CD4-positive, alpha-beta T cell treated with Interleukin-15 for 4 hours (primary cell): ENCODE measurements at places on chromosomes 1 and 21.

DNA sequence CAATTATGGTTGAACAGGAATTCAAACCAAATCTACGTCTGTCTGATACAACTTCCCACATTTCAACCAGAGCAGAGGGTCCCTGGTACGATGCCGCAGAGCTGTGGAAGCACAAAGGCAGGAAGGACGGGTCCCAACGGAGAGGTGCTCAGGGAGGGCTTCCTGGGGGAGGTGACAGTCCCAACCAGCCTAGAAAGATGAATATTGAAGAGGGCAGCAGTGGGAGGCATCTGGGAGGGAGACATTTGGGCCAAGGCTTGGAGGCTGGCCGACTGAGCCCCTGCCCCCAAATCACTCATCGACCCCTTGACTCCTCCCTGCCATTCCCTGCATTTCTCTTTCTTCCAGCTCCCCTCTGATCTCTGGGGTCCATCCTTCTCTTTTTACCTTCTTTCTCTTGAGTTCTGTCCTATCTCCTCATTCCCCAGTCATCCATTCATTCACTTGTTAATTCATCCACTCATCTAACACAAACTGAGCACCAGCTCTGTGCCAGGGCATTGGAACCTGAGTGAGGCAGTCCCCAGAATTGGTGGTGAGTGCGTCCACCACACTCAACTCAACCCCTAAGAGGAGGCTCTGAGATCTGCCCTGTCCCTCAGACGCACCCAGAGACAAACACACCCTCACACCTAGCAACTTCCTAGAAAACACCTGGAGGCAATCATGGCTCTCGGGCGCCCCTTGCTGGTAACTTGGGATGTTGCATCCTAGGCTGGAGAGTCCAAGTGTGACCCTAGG is 13.2 kb upstream of the CELA3B start:
- DNase-seq = peak; percentile 82

DNA sequence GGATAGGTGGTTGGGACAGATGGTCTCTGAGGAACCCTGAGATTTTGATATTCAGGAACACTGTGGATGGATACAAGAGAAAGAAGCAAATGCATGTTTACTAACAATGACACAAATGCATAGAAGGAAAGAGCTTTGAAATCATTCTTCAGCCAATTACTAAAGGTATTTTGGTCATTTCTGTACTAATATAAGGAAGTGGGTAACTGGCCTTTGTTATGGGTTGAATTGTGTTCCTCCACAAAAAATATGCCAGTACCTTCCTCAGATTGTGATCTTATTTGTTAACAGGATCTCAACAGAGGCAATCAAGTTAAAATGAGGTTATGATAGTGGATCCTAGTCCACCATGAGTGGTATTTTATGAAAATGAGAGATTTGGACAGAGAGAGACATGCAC is 68.7 kb upstream of the KCNA3 start:
- no peak for DNase-seq

DNA sequence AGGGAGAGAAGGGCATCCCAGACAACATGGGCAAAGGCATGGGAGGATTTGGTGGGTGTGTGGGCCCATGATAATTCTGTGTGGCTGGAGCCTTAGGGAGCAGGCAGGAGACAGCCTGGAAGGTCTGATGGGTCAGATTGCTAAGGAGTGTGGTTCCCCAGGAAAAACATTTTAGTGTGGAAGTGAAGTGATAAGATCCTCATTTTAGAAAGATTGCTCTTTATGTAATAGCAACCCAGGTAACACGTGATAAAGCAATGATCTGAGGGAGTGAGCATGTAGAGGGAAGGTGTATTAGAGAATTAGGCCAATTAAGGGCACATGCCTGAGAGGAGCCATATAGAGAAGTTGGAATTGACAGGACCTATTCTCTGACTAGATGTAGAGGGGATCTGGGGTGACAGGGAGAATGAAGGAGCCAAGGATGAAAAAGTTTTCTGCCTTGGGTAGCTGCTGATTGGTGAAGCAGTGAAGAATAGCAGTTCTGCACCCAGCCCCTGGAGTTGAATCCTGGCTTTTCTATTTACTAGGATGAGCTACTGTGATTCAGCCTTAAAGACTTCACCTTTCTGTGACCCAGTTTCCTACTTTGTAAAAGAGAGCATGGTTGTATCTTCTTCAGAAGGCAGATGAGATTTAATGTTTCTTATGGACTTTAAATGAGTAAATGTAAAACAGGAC is 18.7 kb upstream of the SLAMF6 start:
- DNase-seq = no peak

DNA sequence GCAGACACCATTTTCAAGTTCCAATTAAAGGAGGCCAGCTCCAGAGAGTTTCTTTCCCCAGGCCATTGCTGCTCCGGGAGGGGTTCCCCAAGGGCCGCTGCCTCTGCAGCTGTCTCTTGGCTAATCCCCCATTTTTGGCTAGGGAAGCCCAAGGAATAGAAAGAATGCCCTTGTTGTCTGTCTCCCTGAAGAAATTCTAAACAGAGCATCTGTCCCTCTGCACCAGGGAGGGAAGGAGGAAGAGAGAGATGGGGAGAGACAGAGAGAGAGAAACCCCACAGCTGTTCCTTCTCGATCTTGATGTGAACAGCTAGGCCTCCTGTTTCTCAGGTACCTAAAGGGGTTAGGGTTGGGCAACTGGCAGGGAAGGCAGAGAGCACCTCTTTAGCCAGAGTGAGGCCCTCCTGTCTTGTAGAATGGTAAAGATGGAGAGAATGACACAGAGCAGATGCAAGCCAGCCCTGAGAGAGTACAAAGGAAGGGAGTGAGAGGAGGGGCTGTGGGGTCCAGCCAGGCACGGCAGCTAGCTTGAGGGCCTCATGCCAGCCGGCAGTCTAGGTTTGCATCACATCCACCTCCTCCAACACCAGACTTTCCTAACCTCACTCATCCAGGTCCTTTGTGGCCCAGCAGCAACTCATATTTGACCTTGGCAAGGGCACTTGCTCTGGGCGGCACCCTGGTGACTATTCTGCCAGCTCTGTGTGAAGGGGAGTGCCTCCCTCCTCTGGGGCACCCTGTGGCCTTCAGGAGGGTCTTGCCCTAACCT is 13.1 kb downstream of the OPTC start:
- no peak for DNase-seq

- DNase-seq = no peak
Observed at GRCh38 chr21:41518757-41519156, 10.8 kb upstream of the TMPRSS2 start.

- no peak for DNase-seq
Observed at GRCh38 chr21:31660591-31660990, 1.1 kb downstream of the SOD1 start.

GRCh38 chr1:98210064-98210463 is 289.2 kb upstream of the DPYD start:
- DNase-seq = no peak

DNA sequence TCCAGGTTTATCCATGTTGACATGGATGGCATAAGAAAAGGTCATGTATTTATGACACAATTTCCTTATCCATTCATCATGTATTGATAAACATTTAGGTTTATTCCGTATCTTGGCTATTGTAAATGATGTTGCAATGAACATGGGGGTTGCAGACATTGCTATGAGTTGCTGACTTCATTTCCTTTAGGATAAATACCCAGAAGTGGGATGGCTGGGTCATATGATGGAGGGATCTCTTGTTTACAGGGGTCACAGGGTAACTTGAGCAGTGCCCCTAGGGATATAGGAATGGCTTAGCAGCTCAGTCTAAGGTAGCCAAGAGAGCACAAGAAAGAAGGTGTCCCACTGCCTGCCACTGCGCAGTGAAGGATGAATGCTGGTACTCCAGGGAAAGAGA is 229.6 kb upstream of the COA6 start:
- DNase-seq = no peak

- no peak for DNase-seq
Observed at GRCh38 chr1:23526329-23527041, 4.5 kb downstream of the E2F2 start.

- peak; percentile 16 for DNase-seq
Observed at GRCh38 chr1:220803401-220804201, 16.9 kb downstream of the MTARC1 start.

DNA sequence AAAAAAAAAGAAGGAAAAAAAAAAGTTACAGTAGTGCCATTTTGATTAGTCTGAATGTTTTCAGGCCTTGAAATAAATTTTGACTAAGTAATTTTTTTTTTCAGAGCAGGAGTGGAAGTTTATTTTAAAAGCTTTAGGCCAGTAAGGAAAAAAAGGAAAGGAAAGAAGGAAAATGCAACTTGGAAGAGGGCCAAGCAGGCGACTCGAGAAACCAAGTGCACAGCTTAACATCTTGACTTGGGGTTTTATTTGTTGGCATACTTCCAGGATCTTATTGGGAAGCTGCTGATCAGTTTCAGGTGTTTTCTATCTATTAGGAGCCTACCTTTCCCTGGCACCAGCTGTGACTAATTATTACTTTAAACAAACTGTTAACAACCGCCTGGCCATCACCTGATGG is 41.7 kb downstream of the ATF3 start:
- no peak for DNase-seq

GRCh38 chr21:33136847-33137502 is 67.0 kb downstream of the OLIG1 start:
- DNase-seq = no peak

- DNase-seq = peak; percentile 95
Observed at GRCh38 chr1:110672001-110672752, 2.6 kb downstream of the KCNA3 start.

DNA sequence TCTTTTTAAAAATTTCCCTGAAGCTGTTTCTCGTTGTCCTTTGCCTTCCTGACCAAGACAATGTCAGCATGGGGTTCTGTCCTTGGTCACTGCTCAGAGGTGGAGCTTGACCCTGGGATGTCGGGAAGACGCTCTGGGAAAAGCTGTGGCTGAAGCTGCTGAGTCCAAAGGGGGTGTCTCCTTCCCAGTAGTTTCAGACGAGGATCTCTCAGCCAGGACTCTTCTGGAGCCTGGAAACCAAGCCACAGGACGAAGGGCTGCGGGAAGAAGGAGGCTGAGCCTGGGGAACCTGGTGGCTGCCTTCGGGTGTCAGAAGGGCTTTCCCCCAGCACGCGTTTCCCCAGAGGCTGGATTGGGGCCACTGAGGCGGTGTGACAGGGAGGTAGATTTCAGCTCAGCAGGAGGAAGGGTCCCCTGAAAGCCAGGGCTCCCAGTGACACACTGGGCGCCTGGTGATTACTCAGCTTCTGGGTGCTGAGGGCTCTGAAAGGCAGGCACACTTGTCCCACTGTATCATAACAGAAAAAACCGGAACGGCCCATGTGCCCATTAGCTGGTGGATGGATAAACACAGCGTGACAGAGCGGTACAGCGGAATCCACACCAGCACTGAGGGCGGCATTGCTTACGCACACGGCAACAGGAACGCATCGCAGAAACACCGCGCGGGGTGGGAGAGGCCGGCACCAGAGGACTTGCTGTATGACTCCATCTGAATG is 5.0 kb upstream of the KRTAP12-1 start:
- no peak for DNase-seq

GRCh38 chr1:229086091-229086490 is 184.8 kb upstream of the RAB4A start:
- no peak for DNase-seq

DNA sequence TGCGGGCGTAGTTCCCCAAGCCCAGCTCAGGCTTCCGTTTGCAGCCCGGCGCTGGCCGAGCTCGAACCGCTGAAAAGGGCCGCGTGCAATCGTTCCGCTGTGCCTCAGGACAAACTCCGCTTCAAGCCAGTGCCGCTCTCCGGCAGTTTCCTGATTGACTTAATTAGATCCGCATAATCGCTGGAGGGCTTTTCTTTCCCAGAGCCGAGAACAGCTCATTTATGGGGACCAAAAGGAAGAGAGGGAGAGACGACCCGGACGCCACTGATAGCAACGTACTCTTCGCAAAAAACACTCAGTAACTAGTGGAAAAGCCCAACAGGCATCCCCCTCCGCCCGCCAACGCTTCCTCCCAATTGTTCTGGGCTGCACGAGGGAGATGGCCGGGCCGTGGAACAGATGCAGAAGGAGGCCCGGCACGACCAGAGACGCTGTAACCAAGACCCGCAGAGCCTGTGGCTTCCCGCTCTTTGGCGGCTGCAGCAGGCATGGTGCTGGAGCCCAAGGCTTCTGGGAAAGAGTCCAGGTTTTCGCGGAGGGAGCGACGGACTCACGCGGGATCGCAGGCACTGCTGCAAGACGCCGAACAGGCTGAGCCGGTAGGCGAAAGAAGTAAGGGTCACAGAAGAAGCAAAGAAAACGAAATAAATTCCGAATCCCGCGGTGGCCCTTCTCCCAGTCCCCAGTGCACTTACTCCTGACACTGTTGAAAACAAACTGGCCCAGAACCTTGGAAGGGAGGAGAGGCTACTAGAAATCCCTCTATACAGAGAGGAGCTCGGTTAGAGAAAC is 3.6 kb upstream of the FOXD2 start:
- DNase-seq = no peak

DNA sequence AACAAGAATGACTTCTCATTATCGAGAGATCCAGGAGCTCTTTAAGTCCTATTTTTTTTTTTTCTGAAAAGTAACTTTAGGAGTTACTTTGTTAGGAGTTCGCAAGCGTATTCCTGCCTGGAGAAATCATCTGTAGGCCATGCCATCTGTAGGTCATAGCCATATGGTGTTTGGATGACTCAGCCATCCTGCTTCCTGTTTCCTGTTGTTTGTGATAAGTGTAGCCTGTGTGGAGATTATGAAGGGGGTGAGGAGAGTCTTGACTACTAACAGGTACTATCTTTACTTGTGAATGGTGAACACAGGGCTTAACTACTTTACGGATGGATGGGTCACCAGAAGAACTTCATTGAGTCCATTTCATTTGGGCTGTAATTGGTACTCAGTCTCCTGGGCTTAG is 327.2 kb downstream of the PTPRU start:
- no peak for DNase-seq

- DNase-seq = no peak
Observed at GRCh38 chr1:61348025-61348665, 265.8 kb downstream of the NFIA start.

DNA sequence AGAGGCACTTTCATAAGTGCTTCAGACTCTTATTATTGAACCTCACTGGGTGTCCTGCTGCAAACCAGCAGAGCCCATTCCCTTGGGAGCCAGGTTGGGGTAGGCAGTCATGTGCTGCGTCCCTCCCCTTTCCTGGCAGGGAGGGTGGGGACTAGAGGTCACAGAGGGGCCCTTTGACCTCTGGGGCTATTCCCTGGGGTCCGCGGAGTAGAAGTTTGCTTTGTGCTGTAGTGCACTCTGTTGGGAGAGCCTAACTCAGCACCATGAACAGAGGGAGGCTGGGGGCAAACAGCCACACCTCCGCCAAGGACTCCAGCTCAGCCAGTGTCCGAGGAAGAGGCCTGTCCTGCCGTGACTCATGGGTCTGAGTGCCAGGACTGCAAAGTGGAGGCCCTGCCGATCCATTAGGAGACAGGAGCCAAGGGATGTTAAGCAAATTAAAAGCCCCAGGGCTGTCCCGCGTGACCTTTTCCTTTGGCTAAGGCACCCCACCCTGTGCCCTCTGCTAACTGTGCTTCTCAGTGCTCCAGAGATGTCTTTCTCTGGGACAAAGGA is 3.0 kb upstream of the IGSF21 start:
- DNase-seq = no peak

DNA sequence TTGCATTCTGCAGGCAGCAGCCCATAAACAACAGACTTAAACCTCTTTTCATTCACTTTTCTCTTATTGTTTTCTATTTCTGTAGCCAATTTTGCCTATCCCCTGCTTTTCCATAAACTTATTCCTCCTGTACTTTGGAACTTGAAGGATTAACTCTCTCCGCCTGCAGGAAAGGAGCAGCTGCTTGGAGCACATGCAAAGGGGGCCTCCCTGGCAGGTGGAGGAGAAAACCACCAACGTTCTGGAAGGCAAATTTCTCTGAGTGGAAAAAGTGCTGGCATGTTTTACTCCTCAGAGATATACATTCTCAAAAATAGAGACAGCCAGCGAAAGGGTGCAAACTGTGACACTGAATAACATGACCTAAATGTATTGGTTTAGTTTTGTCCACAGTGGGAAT is 33.6 kb downstream of the RGS21 start:
- no peak for DNase-seq
